ENCODE measurements at places on chromosomes 7 and 10.

DNA sequence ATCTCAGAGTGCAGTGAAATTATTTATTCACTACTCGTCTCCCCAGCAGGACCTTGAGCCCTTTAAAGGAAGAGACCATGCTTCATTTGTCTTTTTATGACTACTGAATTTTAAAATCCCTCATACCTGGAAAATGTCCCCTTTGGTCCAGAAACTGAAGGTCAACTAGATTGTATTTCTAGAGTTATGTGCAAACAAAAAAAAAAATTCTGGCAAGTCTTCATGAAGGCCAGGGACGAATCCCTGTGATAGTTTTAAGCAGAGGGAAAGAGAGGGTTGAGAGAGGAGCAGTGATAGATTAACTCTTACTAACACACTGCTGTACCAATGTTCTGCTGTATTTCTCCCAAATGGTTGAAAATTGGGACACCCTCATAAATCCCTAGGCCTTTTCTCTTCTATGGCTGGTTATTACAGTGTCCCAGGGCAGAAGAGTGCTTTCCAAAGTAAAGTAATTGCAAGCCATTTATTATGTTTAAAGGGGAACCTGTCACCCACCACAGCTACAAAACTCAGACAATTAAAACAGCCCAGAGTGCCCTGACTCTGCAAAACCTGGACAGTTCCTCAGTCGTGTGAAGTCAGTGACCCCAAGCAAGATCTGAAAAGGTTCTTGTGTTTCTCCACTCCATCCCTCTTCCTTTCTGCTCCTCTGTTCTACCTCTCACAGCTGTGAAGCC lies 182.8 kb upstream of the AOAH start:
- no peak for DNase-seq

- peak; percentile 2 for DNase-seq
Observed at GRCh38 chr7:66921396-66921917, 432 bp downstream of the TMEM248 start.

DNA sequence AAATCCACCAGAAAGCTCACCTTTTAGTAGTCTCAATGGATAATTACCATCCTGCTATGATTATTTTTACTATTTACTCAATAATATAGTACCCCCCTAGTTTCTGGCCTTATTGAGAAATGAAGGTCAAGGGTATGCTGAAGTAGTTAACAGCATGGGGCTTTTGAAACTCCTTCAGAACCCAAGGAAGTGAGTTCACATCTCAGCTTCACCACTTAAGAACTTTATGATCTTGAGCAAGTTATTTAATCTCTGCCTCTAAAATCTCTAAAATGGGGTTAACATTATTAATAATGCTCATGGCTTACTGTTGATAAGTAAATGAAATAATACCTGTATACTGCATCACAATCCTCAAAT lies 5.8 kb downstream of the MTPN start:
- no peak for DNase-seq

DNA sequence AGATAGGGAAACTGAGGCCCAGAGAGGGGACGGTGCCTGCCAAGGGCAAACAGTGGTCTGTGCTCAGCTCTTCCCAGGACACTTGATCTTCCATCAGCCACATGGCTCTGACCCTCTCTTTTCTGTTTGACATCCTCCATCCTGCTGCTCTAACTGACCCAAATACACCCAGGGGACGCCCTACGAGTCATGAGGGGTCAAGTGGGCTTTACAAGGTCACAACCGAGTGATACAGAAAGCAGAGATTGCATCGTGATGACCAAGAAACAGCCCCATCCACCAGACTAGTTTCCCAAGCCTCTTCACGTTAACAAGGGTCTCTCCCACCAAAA lies 131.2 kb upstream of the UNC5B start:
- no peak for DNase-seq

- no peak for DNase-seq
Observed at GRCh38 chr10:93573924-93574323, 7.5 kb downstream of the FFAR4 start.

DNA sequence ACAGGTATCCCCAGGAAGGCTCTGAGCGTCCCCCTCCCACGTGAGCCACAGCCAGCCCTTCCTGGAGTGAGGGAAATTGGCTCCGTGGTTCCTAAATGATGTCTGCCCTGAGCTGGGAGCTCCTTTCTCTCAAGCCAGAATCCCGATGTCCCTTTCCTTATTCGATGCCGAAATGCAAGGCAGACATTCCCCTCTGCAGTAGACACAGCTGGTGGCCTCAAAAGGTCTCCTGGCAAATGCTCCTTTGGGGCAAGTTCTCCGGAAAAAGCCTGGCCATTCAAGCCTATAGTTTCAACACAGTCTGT lies 98.9 kb downstream of the HIP1 start:
- no peak for DNase-seq

GRCh38 chr10:44422570-44423101 lies 37.7 kb upstream of the CXCL12 start:
- no peak for DNase-seq

DNA sequence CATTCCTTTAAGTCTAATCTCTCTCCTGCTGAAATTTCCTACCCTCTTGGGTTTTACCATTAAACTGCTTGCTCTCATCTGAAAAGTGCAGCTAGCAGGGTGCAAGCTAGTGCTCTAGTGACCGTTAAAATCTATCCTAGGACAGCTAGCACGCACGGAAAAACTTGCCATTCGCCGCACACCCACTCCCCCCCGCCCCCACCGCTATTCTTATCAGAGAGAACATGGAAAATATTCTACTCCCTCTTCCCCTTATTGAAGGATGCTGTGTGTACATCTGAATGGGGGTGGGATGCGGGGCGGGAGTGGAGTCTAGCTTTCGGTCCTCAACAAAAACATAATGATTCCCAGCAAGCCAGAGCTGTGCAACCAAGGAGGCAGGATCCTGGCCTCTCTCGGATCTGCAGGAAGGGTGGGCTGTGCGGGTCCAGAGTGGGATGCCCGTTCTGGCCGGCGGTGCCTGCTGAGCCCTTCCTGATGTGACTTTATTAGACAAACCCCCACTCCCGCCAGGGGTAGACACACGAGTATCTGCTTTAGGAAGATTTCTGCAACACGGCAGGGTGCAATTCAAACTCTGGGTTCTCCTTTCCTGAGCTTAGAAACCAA lies 1.1 kb upstream of the ADRA2A start:
- no peak for DNase-seq

DNA sequence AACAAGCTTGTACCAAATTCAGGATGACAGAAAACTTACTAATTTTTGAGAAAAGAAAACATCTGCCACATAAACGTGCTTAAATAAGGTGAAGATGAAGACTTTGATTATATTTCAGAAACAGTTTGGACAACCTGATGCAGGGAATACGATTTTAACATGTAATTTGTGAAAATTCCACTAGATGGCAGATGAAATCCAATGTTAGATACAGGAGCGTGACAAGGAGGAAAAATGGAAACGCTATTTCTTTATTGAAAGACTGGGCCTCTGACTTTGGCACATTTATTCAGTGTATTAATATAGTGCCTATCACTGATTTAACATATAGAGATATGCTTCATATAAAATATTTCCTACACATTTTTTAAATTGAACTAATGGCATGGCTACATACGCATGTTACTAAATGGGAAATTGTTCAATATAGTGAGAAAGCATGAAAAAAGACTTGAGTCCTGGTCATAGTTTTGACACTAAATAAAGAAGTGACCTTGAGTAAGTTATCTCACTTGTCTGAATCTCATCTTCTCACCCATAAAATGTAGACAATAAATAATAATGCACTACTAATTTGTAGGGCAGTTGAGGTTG lies 60.7 kb downstream of the CD36 start:
- no peak for DNase-seq

GRCh38 chr10:12655940-12656339 lies 306.6 kb downstream of the CAMK1D start:
- no peak for DNase-seq

DNA sequence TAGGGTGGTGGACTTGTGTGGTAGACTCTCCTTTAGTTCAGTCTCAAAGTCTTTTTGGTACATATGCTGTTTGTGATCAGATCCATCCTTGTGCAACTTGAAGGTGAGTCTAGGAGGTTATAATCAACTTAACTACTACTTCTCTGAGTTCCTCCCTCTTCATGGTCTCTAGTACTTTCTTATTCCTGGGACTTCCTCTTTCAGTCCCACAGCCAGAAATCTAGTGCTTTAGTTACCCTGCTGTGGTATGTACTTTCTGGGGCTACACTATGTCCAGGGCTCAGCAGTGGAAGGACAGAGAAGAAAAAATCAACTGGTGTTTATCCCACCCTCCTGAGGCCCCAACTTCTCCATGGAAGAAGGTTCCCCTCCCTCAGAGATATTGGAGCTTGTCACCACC lies 19.4 kb upstream of the ATAD1 start:
- no peak for DNase-seq

DNA sequence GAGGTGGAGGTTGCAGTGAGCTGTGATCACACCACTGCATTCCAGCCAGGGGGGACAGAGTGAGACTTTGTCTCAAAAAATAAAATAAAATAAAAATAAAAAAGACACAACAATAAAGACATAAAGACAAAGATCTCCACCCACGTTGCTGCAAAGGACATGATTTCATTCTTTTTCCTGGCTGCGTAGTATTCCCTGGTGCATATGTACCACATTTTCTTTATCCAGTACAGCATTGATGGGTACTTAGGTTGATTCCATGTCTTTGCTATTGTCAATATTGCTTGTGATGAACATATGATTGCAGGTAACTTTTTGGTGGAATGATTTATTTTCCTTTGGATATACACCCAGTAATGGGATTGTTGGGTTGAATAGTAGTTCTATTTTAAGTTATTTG lies 42.0 kb upstream of the CCDC3 start:
- DNase-seq = no peak

GRCh38 chr7:2876031-2876731 lies 32.1 kb upstream of the GNA12 start:
- DNase-seq = no peak

- DNase-seq = no peak
Observed at GRCh38 chr7:29315122-29315891, 120.7 kb downstream of the CHN2 start.

- DNase-seq = no peak
Observed at GRCh38 chr7:26515314-26515842, 223.7 kb downstream of the SNX10 start.

GRCh38 chr7:33432821-33433220 lies 303.5 kb downstream of the BBS9 start:
- DNase-seq = no peak

DNA sequence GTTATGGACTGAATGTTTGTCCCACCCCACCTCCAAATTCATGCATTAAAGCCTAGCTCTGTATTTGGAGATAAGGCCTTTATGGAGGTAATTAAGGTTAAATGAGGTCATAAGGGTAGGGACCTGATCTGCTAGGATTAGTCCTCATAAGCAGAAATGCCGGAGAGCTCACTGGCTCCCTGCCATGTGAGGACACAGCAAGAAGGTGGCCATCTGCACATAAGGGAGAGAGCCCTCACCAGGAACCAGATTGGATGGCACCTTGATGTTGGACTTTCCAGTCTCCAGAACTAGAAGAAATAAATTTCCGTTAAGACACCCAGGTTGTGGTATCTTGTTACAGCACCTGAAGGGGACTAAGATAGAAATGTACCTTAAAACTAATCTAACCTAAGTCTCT lies 816.1 kb upstream of the C7orf33 start:
- no peak for DNase-seq

DNA sequence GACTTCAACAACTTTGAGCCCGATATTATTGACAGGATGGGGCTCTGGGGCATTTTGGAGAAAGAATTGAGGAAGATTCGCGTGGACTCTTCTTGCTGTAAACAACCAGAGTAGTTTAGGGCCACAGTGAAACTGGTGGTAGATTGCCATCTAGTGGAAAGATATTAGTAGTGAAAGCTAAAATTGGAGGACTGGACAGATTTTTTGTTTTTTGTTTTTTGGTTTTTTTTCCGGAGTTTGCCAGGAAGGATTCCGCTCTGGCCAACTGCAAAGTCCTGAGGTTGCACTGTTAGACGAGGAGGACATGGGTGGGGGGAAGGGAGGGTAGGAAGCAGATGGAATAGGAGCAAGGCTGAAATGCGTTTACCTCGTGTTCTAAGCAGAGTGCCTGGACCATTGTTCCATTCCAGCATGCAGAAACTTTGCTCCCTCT lies 11.7 kb downstream of the NOBOX start:
- no peak for DNase-seq

- DNase-seq = no peak
Observed at GRCh38 chr7:151286148-151286547, 37.7 kb upstream of the SMARCD3 start.

GRCh38 chr10:1119027-1119426 lies 62.8 kb downstream of the WDR37 start:
- DNase-seq = no peak

- no peak for DNase-seq
Observed at GRCh38 chr7:113652501-113652900, 266.3 kb downstream of the PPP1R3A start.

DNA sequence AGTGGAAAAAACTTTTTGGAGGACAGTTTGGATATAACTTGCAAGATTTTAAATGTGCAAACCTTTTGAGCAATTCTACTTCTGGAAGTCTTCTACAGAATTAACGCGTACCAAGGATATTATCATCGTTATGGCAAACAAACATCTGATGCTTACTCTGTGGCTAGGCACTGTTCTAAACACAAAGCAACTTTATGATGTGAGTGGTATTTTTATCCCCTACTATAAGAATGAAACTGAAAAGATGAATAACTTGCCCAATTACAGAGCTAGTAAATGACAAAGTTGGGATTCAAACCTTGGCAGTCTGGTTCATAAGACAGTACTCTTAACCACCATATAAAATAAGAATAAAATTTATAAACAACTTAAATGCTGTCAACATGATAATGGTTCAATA lies 15.8 kb downstream of the ASZ1 start:
- DNase-seq = no peak

GRCh38 chr10:102814873-102815661 lies 22.1 kb downstream of the CYP17A1 start:
- no peak for DNase-seq

DNA sequence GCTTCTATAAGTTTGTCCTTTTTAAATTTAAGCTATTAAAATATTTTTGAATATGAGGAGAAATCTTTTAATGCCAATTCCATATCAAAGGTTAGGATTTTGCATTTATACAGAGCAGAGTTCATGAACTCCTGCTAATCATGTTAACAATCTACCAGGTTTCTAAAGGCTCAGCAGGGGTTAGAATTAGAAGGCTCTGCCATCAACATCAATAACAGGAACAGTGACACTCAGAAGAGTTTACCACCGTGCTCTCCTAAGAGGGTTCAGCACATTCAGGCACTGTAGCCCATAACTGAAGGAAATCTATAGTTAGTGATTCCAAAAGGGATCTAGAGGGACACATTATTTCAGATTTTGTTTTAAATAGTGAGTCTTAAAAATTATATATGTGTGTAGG lies 100.1 kb downstream of the HOXA1 start:
- DNase-seq = no peak
